ENCODE measurements at places on chromosomes 16 and 17. TPM values are rescaled to one million over a fixed set of nuclear protein-coding genes. Genes with fewer than 3 reads are reported as not detected.

Gene FAM171A2
- 2.5 TPM for total RNA-seq

Gene NOS2
- not detected for total RNA-seq

Gene PAGR1
- 16.9 TPM for total RNA-seq

Gene GRN
- total RNA-seq = 202 TPM

Gene NHERF1
- total RNA-seq = 2.8 TPM

Gene NTN3
- 0.23 TPM for total RNA-seq

Gene YPEL2
- 12.9 TPM for total RNA-seq

Gene HBQ1
- total RNA-seq = not detected

Gene VASN
- total RNA-seq = 34.6 TPM

Gene KRT14
- total RNA-seq = not detected

Gene GLTPD2
- total RNA-seq = not detected

Gene TMEM238L
- total RNA-seq = not detected

Gene C1QTNF1
- 98.7 TPM for total RNA-seq

Gene TMIGD1
- total RNA-seq = not detected

Gene PLCG2
- total RNA-seq = 0.08 TPM

Gene SHBG
- total RNA-seq = 0.23 TPM

Gene MED9
- 6.8 TPM for total RNA-seq

Gene CDRT4
- total RNA-seq = 1.5 TPM

Gene CA7
- total RNA-seq = not detected

Gene CD300H
- total RNA-seq = not detected

Gene GNG13
- total RNA-seq = not detected

Gene NUPR1
- 43.7 TPM for total RNA-seq

Gene DRC3
- 3.0 TPM for total RNA-seq

Gene OR1A1
- total RNA-seq = not detected

Gene KLHL10
- total RNA-seq = 0.12 TPM

Gene BCAS3
- total RNA-seq = 54.8 TPM

Gene NTN1
- 0.08 TPM for total RNA-seq

Gene ARHGAP27
- 2.3 TPM for total RNA-seq

Gene TNS4
- not detected for total RNA-seq

Gene CX3CL1
- 0.83 TPM for total RNA-seq

Data from smooth muscle cell of the coronary artery (primary cell).